ENCODE measurements at places on chromosomes 1 and 21.

DNA sequence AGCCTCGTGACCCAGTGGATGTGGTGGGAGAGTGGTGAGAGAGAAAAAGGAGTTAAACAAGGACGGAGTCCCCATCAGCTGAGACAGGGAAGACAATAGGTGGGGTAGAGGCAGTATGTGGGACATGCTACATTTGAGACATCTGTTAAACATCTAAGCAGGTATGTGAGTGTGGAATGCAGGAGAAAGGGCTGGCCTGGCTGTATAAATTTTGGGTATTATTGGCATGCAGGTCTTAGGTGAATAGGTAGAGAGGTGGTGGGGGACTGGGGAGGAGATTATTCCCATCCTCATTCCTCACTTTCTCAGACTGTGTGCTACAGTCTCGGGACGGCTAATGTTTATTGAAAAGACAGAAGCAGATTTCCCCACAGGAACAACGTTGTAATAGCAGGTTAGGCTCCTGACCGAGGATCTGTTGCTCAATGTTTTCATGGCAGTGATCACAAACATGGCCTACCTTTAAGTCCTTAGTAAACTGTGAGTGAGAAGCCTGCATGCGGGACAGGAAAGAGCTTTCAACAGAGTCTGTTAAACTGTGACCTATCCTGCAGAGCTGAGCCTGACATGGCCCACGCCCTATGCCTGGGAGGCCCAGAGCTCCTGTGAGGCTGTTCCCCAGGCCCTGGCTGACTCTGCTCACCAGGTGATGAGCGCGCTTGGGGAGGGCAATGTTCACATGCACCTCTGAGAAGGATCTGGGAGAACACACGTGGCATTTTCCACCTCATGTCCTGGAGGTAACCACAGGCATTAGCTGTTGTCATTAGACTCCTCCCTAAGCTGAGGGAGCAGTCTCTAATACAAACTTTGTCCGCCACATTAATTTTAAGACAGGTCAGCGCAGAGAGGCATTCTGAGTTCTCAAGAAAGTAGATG is 16.5 kb downstream of the VSIG8 start:
- DNase-seq, result no peak

DNA sequence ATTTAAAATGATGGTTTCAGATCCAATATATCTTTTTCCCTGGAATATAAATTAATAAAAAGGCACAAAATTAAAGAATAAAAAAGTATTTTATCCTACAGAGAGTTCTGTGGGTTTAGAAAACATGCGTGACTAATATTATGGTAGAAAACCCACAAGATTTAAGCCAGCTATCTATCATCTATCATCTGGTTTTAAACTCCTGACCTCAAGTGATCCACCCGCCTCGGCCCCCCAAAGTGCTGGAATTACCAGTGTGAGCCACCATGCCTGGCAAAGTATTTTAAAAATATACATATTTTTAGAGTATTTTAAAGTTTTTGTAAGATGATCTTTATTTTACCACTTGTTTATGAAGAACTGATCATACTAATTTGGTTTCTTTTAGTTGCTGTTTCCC is 79.5 kb downstream of the NRIP1 start:
- no peak for DNase-seq

DNA sequence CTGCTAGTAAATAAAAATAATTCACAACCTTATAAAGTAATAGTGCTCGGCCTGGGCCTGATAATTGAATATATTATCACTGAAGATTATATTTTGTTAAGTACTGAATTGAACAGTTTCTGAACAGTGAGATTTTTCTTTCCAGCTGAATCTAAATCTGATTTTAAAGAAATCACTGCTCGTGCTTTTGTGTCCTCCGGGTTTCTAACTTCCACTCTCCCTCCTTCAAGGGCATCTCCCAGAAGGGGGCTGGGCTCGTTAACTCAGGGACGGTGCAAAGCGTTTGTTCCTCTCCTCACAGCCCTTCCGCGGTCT is 823 bp upstream of the KIF1B start:
- no peak for DNase-seq

DNA sequence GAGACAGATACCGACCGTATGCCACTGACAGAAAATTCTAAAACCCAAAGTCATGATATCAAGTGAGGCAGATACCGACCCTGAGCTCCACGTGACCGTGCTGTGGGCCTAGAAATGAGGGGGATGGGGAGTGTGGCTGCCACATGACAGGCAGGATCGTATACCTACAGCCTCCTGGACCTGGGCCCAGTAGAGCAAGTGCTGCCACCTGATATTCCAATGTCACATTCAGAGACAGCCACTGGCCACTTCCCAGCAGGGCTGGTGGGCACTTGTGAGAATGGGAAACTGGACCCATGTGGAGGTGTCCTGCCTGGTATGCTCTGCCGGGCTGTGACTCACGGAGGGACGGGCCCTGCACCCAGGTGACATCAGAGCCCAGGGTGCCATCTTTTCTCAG is 44.6 kb upstream of the CLDN14 start:
- DNase-seq, result no peak

DNA sequence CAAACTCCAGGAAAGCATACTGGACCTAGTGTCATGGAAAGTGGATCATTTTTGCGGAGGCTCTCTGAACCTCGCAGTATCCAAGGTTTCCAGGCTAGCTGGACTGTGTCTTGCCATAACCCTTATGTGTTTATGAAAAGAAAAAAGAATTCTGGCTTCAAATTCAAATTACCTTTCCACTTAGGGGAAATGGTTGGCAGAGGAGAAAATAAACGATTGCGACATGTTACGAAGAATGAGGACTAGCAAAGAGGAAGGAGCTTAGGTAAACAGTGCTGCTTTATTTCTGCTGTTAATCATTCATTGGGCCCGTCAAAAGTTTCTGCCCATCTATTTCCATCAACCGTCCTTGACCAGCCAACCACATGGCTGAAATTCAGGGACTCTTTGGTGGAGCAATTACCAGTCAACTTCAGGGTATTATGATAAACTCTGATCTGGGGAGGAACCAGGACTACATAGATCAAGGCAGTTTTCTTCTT is at the start of gene C4BPA:
C4BPA (plus strand) TSS at position 342 of the 482 bp plus-strand sequence. CDS start 8,793 bp downstream, outside the sequence.
- no peak for DNase-seq

DNA sequence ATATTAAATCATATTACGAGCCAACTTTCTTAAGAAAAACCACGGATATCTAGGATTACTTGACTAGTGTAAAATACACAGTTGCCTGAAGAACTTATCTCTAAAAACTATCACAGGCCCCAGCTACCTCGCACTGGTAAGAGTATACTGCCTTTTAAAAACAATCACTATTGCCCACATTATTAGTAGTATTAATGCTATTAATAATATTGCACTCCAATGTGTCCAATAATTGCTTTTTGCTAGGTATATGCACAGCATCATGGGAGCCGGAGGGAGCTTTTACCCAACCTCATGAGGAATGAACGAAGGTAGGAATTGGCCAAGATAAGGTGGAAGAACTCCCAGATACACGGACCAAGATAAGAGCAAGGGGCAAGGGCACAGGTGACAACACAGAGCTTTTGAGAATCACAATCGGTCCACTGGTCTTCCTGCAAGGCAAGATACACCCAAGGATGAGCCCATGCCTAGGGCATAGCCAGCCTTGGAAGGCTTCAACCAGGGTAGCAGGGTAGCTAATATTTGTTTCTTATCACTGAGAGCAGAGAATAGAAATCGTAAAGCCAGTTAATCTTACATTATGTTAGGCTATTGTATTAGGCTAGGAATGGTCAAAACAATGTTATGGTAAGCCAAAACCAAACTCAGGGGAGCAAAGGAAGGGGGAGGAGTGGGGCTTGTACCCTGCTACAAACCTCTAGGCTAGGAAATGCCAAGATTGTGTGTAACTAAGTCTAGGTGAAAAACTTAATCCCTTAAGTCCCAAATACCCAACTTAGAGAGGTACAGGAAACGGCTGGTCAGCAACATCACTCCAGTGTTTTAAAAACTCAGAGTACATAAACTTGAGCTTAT is 9.4 kb downstream of the GLUL start:
- no peak for DNase-seq

- no peak for DNase-seq
Measured at GRCh38 chr1:1212780-1213344, 1.1 kb downstream of the TNFRSF4 start.

GRCh38 chr1:37090671-37091070 is 56.4 kb upstream of the GRIK3 start:
- DNase-seq, result no peak

DNA sequence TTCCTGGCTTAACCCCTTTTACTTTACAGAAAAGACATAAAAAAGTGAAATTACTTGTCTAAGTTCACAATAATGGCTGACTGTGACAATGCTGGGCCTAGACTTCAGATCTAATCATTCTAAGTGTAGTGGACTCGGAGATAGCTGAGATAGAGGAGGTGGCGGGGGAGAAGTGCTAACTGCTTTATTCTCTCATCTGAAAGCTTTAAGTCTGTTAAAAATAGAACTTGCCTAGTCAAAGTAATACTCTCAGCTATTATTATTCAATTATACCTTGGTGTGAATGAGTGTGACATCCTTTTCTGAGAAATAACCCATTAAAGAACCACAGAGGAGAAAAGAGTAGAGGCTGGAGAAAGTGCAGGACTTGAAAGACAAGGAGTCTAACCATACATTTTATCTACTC is 96.1 kb upstream of the OLIG2 start:
- no peak for DNase-seq

- DNase-seq, result no peak
Measured at GRCh38 chr1:227808566-227808965, 6.9 kb upstream of the PRSS38 start.

GRCh38 chr1:109864930-109865612 is 45.6 kb upstream of the CSF1 start:
- DNase-seq, result no peak

DNA sequence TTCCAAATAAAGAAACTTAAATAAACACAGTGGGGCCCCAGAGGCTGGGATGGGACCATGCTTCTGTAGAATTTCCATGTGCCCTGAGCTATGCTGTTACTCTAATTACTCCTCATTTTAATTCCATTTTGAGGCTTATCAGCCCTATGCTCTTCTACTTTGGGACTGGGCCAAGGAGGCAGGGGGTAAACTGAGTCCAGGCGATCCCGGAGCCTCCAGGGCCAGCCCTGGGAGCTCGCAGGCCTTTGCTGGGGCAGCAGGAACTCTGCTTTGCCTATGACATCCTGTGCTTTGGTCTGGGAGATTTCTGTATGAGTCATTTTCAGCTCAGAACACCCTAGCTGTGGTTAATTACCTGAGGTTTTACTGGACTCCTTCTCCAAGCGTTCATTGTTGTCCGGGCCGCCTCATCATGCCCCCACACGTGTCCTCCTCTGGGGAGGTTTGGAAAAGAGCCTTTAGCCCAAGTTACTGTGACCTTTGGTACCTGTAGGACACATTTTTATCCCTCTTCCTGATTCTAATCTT is 95.7 kb downstream of the RHOU start:
- DNase-seq, result no peak

GRCh38 chr1:28213315-28213714 is 19.5 kb downstream of the DNAJC8 start:
- no peak for DNase-seq

GRCh38 chr1:182690886-182691443 is 6.6 kb upstream of the RGS8 start:
- no peak for DNase-seq

DNA sequence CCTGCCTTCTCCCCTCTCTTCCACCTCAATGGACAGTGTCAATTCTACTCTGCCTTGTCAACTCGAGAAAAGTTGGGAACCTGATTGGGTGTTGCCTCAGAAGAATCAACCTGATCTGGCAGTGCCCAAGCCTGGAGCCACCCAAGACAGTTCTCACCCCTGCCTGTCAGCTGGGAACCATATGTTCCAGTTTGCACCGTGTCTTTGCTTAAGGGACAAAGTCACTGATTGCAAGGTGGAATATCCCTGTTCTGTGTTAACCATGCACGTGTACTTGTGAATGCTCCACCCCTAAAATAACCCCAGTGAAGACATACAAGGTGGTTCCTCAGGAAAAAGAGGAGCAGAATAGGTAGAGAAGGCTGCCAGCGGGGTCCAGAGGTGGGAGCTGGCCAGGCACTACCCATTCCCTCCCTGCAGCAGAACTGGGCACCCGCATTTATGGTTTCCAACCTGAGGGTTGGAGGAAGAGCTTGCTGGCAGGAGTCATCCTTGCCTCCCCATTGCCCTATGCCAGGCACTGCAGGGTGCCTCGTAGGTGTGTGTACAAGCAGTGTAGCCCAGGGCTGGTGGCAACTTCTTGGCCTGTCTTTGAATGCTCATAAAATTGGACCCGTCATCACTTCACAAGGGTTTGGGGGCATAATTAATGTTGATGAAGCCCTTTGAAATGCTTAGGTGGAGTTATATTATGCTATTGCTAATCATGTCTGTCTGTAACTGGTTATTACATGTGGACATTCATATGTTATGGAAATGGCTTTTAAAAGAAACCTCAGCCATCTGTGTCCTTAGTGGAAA is 11.3 kb downstream of the NIPAL3 start:
- no peak for DNase-seq

DNA sequence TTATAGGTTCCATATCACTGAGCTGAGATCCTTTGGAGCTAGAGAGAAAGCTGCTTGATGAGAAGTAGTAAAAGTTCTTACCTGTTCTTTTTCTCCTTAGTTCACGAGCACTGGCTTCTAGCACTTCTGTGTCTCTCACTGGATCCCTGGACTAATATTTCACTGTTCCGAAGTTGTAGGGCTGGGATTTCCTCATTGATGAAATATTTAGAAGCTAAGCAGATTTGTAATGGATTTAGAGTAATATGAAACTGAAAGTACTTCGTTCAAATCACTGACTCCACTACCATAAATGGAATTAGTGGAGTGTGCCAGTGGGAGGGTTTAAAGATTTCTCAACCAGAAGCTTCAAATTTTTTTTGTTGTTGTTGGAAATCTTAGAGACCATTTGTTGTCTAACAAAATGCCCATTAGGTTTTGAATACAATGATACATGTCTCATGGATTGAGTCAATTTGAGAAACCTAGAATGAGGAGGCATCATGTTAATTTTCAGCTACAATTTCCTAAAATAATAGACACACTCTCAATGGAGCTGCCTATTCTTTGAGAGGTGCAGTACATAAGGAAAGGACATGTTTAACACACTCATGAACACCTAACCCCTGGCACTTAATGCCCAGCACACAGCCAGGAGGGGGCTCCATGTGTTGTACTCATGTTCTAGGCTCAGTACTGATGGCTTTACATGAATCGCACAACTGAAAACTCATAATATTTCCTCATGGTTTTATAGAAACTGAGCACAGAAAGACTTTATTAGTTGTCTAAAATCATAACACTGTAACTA is at the start of gene GBP1:
GBP1 (minus strand) TSS at position 130 of the 790 bp plus-strand sequence. CDS start 1,974 bp downstream, outside the sequence.
- DNase-seq, result no peak

GRCh38 chr1:59233444-59233843 is 63.5 kb upstream of the FGGY start:
- no peak for DNase-seq

DNA sequence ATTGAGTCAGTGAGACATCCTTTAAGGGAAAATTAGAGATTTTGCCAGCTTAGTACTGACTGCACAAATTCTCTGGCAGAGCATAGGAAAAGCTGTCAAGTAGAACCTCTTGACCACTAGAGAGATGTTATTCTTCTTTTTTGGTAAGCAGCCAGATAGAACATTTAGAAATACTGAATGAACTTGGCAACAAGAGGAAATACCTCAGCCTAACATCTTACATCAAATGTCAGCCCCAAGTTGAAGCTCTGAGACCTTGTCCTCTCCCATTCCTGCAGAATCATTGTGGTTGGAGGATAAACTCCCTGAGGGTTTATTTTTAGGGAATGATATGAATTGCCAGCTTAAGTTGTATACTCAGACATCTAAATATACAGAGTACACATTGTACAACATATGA is 53.5 kb downstream of the MIGA1 start:
- DNase-seq, result no peak
